ENCODE measurements at places on chromosomes 4 and X.

GRCh38 chr4:123412700-123413512 is 16.3 kb downstream of the SPRY1 start:
- DNase-seq: no peak

GRCh38 chr4:37740546-37740945 is 54.4 kb upstream of the RELL1 start:
- DNase-seq: no peak

- no peak for DNase-seq
These were observed 149.3 kb downstream of the RASL11B start for GRCh38 chr4:53011259-53011905.

DNA sequence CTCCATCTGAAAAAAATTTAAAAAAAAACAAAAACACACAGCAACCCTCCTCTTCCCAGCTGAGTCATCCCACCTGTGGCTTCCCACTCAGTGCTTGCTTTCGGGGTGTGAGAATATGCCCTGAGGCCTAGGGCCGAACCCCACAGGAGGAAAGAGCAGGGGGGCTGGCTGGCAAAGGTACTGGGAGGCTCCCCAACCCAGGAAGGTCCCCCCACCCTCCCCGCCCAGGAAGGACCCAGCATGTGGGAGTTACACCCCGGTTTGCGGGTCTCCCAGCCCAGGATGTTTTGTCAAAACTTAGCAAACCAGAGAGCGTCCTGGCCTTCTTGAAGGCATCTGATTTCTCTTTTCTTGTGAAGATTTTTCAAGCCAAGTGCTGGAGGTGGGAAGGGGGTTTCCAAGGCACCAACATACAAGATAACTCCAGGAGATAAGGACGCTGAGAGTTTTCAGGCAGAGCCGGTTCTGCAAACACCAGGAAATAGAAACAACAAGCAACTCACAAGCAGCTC is 25.7 kb upstream of the CSF2RA start:
- DNase-seq: peak; percentile 44

DNA sequence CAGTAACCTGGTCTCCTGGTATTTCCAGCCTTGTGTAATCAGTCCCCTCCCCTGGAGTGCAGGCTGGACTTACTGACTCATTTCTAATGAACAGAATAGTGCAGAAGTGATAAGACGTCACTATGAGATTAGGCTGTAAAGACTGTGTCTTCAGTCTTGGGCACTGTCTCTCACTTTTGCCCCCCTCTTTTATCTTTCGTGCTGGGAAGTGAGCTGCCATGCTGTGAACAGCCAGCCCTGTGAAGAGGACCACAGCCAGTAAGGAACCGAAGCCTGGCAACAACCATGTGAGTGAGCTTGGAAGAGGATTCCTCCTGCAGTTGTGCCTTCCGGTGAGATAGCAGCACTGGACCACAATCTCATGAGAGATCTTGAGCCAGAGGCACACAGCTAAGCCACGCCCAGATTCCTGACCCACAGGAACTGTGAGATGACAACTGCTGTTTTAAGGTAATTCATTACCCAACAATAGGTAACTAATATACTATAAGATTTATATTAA is 67.5 kb upstream of the GPR34 start:
- no peak for DNase-seq

DNA sequence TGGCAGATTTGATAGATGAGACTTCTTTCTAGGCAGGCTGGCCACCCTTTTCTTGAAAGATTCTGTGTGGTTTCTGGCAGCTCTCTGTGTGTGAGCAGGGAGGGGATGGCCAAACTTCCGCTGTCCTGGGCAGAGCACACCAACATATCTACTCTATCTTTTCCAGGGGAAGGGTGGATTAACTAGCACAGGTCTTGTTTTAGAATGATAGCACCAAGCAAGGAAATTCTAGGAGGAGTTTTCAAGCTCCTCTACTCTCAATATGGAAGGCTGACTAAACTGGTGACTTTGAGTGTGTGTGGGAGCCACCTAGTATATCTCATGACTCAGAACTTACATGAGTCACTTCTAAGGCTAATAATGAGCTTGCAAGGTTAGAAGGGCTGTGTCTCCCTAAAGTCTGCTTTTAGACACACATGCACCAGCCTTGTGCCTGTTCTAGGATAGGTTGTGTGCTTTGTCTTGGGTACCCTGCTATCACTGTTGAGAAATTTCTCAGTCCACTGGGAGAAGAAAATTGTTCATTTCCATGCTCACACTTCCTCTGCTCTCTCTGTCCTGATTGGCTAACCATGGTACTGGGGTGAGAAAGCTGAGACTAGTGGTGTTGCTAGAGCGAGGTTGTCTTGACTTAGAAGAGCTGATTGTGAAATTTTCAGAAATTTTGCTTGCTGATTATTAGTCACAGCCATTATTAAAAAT is 72.9 kb downstream of the YIPF6 start:
- DNase-seq: no peak

DNA sequence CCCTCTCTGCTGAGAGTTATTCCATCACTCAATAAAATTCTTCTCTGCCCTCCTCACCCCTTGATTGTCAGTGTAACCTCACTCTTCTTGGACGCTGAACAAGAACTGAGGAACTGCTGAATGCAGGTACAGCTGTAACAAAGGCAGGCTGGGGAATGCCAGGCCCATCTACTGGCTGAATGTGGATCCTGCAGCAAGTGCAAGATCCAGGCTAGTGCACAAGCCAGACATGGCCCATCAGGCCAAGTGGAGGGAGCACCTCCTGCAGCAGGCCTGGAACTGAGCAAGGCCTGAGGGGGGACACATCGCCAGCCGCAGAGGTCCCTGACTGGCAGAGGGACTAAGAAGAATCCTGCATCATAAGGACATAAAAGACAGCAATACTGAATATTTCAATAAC is 411.8 kb upstream of the PCDH10 start:
- no peak for DNase-seq

GRCh38 chr4:129788486-129788885 is 692.5 kb downstream of the C4orf33 start:
- DNase-seq: no peak

- no peak for DNase-seq
These were observed 24.0 kb downstream of the ABCB7 start for GRCh38 chrX:75131973-75132627.

DNA sequence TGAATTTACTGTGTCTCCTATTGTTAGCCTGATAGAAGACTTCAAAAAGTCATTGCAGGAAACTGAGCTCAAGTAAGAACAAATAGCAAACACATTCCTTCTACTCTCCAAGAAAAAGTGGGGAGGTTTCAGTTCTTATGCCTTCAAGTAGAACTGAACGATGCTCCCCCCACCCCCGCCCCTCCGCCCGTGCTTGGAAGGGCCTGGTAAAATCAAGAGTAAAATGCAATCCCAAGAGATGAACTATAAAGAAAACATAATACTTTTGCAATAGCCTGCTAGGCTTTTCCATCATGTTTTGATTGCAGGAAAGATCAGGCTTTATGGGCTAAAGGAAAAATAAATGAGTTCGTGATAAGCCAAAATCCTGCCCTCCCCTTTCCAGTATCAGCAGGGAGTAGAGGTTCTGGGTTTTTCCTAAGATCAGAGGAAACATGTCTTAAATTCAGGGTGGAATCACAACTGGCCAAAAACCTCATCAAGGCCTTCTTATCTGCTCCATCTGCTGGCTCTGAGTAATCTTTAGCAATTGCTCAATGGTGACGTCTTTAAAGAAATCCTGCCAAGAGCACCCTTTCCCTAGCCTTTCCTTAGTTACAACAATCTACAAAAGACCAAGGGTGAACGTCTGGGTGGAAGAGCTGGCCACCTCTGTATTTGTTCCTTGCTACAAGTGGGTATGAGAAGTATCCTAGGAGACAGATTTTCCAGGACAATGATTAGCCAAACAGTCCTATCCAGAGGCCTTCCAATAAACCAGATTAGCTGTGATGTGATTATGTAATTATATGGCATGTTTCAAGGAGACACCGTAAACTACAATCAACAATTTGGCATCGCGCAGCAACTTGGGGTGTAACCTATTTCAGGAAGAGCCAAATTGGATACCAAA is 66.3 kb upstream of the FAM9C start:
- no peak for DNase-seq

GRCh38 chr4:25538430-25538829 is 117.2 kb upstream of the SLC34A2 start:
- DNase-seq: no peak

DNA sequence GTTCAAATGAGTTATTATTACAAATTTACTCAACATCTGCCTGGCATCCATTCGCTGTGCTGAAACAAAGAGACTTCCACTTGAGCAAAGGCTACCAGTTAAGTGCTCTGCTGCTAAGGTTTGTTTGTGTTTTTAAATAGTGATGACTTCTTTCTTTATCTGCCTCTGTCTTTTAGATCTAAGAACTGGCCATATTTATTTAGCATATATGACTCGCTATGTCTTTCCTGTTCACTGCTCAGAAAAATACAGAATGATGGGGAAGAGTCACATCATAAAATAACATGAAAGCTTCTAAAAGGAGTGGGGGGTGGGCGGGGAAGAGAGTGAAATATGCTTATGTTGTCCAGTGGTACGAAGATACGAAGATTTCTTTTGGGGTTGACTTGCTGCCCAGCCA is 322.2 kb downstream of the GPAT3 start:
- no peak for DNase-seq

DNA sequence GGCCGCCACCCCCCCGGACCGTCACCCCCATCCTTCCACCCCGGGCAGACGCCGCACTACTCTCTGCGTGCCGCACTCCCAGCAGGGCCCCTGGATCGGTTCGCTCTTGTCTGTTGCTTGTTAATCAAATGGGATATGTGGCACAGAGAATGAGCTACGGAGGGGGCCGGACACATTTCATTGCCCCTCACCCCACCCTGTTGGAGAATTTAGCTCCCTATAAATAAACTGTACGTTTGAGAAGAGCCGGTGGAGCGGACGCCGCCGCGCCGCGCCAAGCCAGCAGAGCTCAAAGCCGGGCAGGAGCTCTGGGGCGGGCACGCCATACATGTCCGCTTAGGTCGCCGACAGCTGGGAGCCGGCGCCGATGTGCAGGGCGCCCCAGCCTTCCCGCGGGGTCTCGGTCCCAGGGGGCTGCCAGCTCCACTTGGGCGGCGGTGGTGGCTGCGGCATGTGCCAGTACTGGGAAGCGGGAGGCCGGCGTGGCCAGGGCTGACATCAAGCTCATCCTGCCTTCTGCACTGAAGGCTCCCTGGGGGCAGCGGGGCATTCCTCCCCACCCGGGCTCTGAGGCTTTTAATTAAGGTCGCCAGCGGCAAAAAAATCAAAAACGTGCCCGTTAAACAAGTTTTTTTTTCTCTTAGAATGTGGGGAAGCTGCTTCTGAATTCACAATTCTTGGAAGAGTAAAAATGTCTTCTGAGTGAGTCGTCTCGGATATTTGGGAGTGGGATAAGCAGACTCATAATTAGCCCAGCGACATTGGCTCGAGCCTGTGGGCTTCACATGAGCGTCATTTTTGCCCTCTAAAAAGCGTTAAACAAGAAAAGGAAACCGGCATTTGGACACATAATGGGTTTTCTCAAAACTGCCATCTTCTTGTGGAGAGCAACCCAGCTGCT is 1.1 kb upstream of the PCDH19 start:
- no peak for DNase-seq

DNA sequence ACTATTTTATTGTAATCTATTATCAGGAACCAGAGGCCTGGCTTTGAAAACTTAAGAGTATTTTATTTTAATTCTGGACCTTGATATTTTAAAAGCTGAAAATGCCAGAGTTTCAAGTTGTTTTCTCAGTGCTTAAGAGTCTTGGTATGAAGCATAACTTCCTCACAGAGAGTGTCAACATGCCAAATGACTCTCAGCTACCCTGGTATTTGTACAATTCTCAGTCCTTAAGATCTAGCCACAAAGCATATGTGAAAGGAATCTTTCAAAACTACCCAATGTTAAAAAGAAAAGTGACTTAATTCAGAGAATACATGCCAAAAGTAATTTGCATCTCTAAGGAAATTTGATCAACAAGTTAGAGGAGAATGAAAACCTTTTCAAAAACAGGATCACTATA is 171.9 kb downstream of the DKK2 start:
- DNase-seq: no peak

- peak; percentile 51 for DNase-seq
These were observed 180.8 kb upstream of the BCOR start for GRCh38 chrX:40278340-40279090.

- no peak for DNase-seq
These were observed 54.3 kb downstream of the SLIT2 start for GRCh38 chr4:20305976-20306375.

GRCh38 chr4:158860856-158861255 is 92.0 kb downstream of the FNIP2 start:
- DNase-seq: no peak

DNA sequence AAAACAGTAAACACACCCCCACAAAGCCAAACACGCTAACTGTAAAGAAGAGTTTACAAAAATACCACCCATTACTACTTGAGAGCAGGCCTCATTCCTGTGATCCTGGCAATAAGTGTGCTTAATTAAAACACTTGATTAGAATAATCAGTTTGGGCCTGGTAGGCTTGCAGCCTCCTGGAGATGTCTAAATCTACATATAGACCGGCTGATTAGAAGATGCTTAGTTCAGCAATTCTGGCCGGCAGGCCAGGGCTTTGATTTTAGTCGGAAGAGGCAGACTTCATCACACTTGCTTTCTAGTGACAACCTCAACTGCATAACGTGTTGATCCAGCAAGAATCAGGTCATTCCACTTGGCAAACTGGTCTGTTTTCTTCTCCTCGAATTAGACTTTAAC is 114.0 kb downstream of the DCTD start:
- DNase-seq: no peak

DNA sequence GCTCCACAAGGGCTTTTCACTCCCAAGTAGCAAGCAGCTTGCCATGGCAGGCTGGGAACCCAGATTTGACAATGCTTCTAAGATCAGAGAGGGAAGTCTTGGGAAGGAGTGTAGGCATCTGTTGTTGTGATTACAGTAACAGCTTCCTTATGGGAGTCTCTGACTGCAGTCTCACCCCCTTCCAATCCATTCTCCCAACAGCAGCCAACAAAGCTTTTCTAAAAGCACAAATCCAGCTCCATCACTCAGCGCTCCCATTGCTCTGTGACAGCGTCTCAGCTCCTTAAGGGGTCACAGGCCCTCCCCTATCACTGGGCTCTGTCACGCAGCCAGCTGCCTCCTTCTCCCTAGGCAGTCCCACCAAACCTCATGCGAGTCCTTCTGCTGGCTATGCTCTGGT is 7.1 kb downstream of the IGFBP7 start:
- no peak for DNase-seq

DNA sequence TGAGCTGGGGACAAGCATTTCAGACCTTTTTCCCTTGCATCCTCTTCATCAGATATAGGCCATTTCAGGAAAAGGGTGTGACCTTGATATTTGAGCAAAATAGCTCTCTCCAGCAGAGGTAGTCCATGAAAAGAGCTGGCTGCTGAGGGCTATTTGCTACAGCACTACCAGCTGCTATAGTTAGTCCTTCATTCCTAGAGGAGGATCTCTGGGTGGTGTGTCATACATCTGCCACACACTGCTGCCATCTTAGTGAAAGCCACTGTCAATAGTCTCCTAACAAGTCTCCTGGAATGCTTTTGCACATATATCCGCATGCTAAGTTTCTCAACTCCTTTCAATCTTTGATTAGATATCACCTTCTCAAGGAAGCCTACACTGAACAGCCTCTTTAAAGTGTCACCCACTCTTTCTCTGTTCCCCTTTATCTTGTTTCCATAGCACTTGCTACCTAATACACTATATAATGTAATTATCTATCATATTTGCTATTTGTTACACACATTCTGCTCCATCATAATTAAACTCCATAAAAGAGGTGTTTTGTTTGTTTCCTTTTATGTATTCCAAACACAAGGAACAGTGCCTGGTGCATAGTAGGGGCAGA is 131.9 kb downstream of the TBC1D19 start:
- DNase-seq: no peak

Data from stimulated activated naive CD8-positive, alpha-beta T cell treated with anti-CD3 and anti-CD28 coated beads, Interleukin-15, Interleukin-2, amounts not matched to agents 100 U/mL and 50 U/mL, for 24 hours (primary cell).